ENCODE measurements at places on chromosomes 7 and 10. TPM values are rescaled to one million over a fixed set of nuclear protein-coding genes. Genes with fewer than 3 reads are reported as not detected.

DNA sequence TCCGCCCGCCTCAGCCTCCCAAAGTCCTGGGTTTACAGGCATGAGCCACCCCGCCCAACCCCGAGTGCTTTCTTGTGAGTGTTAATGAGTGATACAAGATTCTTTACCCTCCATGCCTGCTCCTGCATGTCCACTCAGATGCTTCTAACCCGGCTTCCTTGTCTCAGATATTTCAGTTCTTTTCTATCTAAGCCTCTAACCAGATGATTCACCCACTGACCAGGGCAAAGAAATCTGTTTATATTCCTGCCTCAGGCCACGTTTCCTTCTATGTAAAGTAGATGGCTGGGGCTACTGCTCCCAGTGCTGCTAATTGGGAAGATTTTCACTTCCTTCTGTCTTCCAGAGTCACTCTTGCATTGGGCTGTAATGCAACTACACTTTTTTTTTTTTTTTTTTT is 395.1 kb upstream of the ANKRD30A start:
- no peak for DNase-seq

DNA sequence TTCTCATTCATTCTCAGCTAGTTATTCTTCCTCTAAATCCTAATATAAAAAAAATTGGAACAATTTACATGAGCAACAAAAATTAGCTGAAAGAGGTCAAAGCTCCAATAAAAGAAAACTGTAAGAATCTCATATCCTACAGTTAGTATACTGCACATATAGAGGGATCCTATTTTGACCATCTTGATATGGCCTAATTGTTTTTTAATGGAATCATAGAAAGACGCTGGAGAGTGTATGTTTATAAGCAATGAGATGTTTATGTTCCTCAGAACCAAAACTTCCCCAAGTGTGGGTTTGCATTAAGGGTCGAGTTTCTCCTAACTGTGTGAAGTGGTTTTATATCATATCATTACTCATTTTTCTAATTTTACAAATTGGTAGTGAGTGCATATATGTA is 102.5 kb downstream of the VIM start:
- DNase-seq, result no peak

DNA sequence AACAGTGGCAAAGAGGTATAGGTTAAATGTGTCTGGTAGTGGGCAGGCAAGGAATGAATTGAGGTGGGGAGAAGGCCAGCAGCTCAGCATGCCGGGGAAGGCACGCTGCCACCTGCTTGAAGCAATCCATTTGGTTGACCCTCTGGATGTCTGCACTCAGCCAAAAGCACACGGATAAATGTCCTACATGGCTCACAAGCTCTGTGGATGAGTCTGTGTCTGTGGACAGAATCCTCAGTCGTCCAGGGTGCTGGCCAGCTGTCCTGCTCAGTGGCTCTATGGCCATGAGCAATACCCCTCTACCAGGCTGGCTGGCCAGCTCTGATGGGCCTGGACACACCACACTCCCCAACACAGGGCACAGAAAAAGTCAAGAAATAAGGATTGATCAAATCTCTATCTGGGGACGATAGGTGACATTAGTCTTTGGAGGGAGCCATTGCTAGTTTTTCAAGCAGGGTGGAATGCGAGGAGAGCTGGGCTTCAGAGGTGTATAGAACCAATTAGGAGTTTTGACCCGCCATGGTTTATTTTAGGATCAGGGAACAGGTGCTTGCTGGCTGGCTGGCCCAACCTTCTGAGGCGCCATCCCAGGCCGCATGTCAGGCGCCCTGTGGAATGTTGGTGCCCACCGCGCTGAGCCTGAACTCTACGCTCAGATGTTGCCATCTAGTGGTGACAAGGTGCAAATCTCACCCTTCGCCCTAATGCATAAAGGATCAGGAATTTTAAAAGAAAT is 493.4 kb downstream of the TNS3 start:
- peak; percentile 65 for DNase-seq

- DNase-seq, result no peak
Measured at GRCh38 chr10:92451431-92451830, 122.5 kb downstream of the IDE start.

- DNase-seq, result no peak
Measured at GRCh38 chr7:50213622-50214017, 90.9 kb upstream of the IKZF1 start.

DNA sequence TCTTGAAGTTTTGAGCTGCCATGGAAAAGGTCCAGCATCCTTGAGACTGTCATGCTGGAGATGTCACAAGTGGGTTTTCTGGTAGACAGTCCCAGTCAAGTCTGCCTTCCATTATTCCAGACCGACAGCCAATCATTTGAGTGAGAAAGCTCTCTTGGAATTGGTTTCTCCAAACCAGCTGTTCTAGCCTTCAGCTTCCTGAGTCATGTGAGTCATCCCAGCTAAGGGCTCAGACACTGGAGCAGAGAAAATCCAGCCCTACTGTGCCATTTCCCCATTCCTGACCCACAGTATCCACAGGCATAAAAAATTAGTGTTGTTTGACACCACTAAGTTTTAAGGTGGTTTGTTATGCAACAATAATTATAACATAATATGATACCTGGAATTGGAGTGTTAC is 219.0 kb downstream of the ADRA2A start:
- DNase-seq, result no peak

DNA sequence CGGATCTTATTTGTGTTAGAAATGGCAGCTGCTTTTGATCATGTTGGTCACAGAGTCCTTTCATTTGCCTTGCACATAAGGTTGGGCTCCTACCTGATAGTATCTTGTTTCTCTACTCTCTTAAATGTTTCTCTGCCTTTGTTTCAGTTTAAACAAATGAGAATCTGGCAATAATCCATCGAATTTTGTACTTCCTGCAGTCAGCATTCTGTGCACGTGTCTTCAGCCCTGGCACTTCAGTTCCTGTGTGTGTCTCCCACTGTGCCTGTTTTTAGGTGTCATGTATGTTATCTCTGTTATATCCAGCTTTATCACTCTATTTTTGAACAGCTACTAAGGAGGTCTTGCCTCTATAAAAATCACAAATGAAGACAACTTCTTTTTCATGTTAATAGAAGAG is 28.4 kb upstream of the PTER start:
- no peak for DNase-seq

DNA sequence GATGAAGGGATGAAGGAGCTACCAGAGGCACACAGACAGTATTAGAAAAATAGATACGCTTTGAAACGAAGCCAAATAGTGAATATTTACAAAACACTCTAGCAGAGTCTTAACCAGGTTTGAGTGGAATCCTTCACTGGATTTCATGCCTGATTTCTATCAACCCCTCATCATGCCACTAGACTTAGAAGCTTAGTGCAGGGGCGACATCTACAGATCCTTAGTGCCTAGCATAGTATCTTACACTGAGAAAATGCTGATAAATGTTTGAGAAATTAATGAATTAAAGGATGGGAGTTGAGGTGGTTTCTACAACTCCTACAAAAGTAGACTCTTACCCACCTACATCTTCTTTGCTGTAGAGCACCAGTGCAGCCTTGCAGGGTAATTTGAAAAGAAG is 54.7 kb upstream of the CCNJ start:
- no peak for DNase-seq

DNA sequence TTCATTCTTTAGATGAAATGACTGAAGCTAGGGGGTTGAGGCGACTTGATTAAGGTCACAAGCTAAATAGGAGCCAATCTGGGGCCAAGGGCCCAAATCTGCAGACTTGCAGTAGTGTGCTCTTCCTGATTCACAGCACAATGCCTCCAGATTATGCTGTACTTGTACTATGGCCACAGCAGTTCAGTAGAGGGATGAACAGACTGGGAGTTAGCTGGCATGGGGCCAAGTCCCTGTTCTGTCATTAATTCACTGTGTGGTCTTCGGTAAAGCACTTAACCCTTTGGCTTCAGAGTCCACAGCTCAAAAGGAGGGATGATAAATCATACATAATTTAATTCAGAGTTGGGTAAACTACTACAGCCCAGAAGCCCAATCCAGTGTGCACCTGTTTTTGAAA is 196.8 kb downstream of the XPNPEP1 start:
- DNase-seq, result no peak

UPK3BL2 gene
- 4.6 TPM for polyA plus RNA-seq

- no peak for DNase-seq
Measured at GRCh38 chr7:135964274-135964673, 12.9 kb downstream of the MTPN start.

SRI gene
- polyA plus RNA-seq, result 76.2 TPM

NKX2-3 gene
- polyA plus RNA-seq, result not detected

HACD1 gene
- 242 TPM for polyA plus RNA-seq

- no peak for DNase-seq
Measured at GRCh38 chr7:151539088-151539671, 19.5 kb upstream of the RHEB start.

- no peak for DNase-seq
Measured at GRCh38 chr10:103890194-103890658, 27.8 kb downstream of the STN1 start.

DNA sequence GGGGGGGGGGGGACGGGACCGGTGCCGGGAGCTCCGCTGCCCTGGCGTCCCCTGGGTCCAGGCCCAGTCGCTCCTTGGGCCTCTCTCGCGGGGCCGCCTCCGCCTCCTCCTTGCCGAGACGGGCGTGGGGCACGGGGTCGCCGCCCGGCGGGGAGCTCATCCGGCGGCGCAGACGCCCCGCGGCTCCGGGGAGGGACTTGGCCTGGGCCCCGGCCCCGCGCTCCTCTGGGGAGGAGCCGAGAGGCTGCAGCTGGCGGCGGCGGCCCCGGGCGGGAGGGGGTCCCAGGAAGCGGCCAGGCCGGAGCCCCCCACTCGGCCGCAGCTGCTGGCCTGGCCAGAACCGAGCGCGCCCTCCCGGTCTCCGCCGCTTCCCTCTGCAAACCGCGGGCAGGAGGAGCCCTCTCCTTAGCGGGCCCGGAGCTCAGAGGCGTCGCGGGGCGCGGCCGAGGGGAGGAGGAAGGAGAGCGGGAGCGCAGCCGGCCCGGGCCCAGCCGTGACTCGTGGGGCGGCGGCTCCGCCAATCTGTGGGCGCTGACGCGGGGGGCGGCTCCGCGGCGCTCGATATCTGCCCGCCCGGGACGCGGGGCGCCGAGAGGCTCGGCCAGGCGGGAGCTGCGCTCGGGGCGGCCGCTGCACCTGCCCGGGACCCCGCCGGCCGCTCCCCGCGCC is at the start of gene FAM20C:
Gene FAM20C, plus strand, starts transcription at position 591 of the 669 bp plus-strand sequence. CDS start 629 bp downstream, outside the sequence.
- DNase-seq, result peak; percentile 87

GRCh38 chr10:8300925-8301324 is 246.4 kb downstream of the GATA3 start:
- DNase-seq, result no peak

- DNase-seq, result no peak
Measured at GRCh38 chr10:132536241-132536876, 1.2 kb upstream of the INPP5A start.

- no peak for DNase-seq
Measured at GRCh38 chr7:50332241-50333165, 28.0 kb downstream of the IKZF1 start.

HOXA5 gene
- not detected for polyA plus RNA-seq

DNA sequence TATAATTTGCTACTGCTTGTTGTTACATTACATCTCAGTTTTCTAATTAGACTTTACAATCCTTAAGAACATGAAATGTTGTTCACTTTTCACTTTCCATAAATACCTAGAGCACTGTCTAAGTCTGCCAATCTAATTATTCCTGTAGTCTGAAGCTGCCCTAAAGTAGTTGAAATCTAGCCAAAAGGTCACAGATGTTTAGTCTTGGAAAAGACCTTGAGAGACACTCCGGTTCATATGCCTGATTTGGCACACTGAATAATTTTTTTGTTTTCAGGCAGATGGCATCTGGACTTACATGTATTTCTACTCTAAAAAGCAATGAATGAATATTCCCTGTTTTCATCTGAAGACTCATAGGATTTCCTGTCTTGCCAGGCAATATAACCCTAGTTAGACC is 359.1 kb downstream of the ANKRD7 start:
- no peak for DNase-seq

MYH16 gene
- not detected for polyA plus RNA-seq

- no peak for DNase-seq
Measured at GRCh38 chr10:76302961-76303630, 871.7 kb downstream of the LRMDA start.

DNA sequence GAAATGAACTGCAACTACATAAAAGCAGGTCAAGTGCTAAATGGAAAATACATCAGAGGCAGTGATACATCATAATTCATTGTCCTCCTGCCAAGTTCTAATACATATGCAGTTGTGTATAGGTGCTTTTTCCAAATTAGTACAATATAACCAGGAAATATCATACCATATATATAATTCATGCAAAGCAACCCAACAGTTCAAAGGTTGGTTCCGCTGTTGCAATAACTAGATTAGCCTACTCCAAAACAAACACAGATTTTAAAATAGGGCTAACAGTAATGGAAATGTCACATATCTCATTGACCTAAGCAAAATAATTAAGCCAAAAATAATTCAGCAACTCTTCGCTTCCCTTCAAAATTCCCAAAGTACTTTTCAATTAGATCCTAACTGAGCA is 88.9 kb upstream of the NEBL start:
- DNase-seq, result no peak

CFAP69 gene
- polyA plus RNA-seq, result 4.2 TPM

- DNase-seq, result no peak
Measured at GRCh38 chr10:11533328-11533781, 78.1 kb downstream of the USP6NL start.

GRCh38 chr10:130200179-130201042 is 64.2 kb downstream of the GLRX3 start:
- DNase-seq, result no peak

DNA sequence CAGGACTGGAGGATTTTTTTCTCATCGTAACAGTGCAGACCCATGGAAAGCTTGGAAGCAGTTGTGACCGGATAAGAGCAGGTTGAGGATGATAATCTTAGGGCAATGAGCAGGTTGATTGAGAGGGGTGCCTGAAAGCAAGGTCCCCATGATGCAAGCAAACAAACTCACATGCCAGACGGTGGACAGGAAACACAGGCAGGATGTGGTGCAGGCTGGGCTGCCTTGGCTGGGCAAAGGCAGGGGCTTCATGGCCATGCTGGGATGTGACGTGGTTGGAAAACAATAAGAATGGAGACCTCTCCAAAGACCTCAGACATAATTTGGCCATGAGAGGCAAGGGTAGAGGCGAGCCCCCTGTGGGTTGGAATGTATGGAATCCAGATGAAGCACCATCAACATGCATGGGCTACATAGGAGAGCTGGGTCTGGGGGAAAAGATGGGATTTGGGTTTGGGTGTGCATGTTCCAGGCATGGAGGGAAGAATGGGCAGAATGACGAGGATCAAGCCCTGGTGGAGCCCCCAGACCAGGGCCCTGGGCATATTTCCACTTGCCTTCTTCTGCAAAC is 58.3 kb downstream of the IKZF1 start:
- DNase-seq, result no peak

VAX1 gene
- polyA plus RNA-seq, result not detected

- DNase-seq, result no peak
Measured at GRCh38 chr10:132384618-132385388, 12.2 kb upstream of the PWWP2B start.

FZD1 gene
- 3.8 TPM for polyA plus RNA-seq

RGR gene
- polyA plus RNA-seq, result 4.0 TPM

All from heart right ventricle (tissue), 16 donors.